ENCODE measurements at places on chromosomes 1 and 21. TPM values are rescaled to one million over a fixed set of nuclear protein-coding genes. Genes with fewer than 3 reads are reported as not detected.

DNA sequence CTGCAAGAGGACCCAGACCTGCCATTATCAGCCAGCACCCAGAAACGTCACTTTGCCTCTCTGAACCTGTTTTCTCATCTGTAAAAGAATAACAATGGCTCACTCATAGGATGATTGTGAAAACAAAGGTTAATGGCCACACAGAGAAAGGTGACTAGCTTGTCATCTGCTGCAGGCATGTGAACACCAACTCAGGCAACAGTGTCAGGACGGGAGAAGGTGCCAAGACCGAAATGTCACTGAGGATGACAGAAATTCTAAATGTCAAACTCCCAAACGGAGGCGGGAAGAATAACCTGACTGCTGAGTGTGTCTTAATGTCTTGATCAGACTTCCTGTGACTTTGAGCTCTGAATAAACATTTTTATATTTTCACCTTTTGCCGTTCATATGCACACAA is 10.3 kb downstream of the PADI4 start:
- no peak overlapping the region for H3K4me3 ChIP-seq
- no peak for DNase-seq
- no peaks in the 10 kb centered on the region for H3K36me3 ChIP-seq
- H3K27ac ChIP-seq = no peak overlapping the region
- H3K27me3 ChIP-seq = no peaks in the 10 kb centered on the region
- peaks cover 16% of the 10 kb centered on the region for H3K4me1 ChIP-seq

Gene TSPAN2
- 0.42 TPM for total RNA-seq

DNA sequence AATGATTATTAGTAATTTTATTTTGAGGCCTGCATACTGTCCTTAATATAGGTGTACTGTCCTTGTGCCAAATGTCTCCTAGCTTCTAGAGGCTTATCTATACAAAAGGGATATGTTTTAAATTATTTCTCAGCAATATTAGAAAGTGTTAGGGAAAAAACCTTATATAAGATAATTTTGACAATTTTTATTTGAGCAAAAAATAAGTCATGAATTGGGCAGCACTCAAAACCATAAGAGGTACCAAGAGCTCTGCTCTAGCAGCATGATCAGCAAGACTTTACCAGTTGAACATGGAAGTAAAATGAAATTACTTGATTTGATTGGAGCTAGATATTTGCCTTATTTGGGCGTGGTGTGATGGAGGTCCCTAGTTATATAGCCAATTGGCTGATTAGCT is 157.1 kb downstream of the PTBP2 start:
- no peaks in the 10 kb centered on the region for H3K36me3 ChIP-seq
- no peak overlapping the region for H3K4me3 ChIP-seq
- DNase-seq = no peak
- H3K27ac ChIP-seq = no peak overlapping the region
- H3K27me3 ChIP-seq = no peaks in the 10 kb centered on the region

GRCh38 chr1:100433563-100433962 is 81.3 kb downstream of the CDC14A start:
- H3K4me3 ChIP-seq = no peak overlapping the region
- H3K27ac ChIP-seq = no peak overlapping the region
- H3K36me3 ChIP-seq = no peaks in the 10 kb centered on the region
- no peaks in the 10 kb centered on the region for H3K27me3 ChIP-seq
